Suppressor macrophage treated with lipopolysaccharide for 4 hours (primary cell): ENCODE measurements at places on chromosomes 2 and 18.

- no peak for DNase-seq
Measured at GRCh38 chr2:10522170-10522448, 74.0 kb upstream of the ODC1 start.

DNA sequence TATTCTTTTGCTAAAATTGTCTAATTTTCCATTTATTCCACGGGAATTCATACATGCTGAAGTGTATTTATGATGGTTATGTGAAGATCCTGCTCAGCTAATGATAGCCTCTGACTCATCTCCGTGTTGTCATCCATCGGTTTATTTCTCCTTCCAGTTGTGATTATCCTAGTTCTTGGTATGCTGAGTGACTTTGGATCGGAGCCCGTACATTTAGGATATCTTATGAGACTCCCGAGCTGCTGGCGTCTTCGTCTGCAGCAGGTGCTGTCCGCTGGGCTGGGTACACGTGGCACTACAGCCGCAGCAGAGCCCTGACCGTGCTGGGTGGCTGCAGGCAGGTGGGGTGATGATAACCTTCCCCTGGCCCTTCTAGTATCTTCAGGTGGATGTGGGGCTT, 40.1 kb upstream of the GALR1 start:
- DNase-seq, result peak; percentile 70

GRCh38 chr2:191333911-191334357, 88.7 kb downstream of the MYO1B start:
- no peak for DNase-seq

GRCh38 chr18:31294199-31294747, 23.7 kb upstream of the DSG1 start:
- DNase-seq, result no peak

DNA sequence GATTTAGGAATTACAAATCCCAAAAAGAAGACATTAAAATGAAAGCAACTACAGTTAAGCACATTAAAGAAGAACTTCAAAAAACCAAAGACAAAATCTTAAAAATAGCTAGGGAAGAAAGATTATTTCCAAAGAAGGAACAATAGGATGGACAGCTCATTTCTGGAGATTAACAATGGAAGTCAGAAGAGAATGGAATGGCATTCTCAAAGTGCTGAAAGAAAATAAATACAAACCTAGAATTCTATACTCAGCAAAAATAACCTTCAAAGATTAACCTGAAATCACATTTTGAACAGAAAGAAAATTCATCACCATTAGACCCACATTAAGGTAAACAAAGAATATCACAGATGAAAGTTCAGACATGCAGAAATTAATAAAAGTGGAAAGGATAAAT, 229.2 kb downstream of the HDAC4 start:
- DNase-seq, result no peak

DNA sequence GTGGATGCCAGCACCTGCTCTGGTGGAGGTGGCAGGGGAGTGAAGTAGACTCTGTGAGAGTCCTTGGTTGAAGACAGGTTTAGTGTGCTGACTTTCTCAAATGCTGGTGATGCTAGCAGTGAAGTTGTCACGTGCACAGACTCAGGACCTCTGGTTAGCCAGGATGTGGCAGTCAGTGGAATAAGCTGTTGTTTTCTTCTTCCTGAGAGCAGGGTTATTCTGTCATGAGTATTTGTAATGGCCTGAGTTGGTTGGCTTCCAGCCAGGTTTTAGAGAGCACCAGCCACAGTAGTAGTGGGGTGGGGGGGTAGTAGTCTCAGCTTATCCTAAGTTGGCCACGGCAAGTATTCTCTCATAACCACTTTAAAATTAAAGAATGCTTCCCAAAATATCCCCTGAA, 238.5 kb upstream of the FBXO11 start:
- no peak for DNase-seq

DNA sequence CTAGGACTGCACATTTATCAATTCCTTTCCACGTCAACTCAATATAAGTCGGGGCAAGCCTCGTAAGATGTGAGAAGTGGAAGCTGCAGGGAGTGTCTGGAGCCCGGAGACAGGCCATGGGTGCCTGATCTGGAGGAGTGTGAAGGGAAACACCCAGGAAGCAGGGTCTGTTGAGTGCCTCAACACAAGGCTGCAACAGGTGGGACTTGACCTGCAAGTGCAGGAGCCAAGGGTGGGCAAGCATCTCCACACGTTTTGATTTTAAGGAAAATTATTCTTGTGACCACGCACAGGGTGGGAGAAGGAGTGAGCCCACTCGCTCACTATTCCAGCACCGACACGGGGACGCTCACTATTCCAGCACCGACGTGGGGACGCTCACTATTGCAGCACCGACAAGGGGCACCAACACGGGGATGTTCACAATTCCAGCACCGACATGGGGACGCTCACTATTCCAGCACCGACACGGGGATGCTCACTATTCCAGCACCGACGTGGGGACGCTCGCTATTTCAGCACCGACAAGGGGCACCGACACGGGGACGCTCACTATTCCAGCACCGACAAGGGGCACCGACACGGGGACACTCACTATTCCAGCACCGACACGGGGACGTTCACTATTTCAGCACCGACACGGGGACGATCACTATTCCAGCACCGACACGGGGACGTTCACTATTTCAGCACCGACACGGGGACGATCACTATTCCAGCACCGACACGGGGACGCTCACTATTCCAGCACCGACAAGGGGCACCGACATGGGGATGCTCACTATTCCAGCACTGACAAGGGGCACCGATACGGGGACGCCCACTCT, 197.3 kb downstream of the EIPR1 start:
- DNase-seq, result no peak

DNA sequence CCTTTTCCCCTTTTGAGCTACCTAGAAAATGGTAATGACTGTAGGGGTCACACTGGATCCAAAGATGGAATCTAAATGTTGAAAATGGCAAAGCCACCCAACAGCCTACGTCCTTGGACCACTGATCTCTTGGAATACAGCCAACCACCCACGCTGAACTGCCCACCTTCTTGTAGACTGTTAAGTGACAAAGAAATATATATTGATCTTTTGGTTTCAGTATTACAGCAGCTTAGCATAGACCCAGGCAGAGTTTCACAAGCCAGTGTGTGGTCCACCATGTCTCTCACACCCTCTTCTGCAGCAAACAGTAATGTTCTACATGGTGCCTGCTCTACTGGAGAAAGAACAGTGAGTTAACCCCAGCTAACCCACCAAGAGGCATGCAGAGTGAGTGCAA, 20.2 kb downstream of the CACNB4 start:
- DNase-seq, result no peak

DNA sequence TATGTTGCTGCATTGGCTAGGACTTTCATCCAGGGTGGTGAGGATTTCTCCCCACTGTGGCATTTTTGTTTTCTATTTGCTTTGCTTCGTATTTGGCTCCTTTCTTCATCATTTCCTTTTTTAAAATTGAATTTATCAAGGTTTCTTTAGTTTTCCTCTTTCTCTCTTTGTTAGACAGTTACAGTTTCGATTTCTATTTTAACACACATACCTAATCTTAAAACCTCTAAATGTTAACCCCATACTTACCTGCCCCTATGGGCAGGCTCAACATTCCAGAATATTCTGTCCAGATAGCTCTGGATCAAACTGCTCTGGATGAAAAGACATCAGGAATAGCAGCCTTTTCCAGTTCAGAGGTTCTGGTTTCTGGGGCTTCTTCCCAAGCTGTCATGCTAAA, 49.2 kb downstream of the DIPK1C start:
- DNase-seq, result no peak

DNA sequence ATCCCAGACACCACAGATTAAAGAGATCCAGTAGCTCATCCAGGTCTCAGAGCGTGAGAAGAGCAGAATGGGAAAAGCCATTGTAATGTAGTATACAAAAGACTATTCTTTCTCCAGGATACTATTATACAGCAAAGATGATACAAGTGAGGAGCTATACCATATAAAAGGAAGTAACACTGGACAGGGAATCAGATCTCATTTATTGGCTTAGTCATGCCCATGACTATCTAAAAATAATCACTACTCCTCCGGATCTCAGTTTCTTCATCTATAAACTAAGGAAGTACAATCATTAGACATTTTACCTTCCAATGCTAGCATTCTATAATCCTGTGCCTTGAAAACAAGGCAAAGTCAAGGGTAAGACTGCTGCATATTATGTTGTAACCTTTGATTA, 19.4 kb downstream of the KRCC1 start:
- DNase-seq, result peak; percentile 44

DNA sequence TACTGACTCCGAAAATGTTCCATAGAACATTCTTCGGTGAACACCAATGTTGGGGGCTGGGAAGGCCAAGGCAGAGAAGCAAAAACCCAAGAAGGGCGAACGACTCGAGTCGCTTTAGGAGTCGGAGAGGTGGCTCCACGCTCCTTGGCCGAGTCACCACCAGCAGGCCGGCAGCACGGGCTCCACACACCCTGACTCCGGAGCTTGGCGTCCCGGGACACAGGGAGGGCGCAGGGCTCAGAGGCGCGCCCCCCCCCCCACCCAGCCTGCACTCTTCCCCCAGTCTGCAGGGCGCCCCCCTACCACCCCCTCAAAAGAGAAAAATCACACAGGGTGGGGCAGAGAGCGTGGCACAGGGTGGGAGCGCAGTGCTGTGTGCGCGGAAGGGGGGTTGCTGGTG, 7.5 kb upstream of the ADI1 start:
- DNase-seq, result no peak

- no peak for DNase-seq
Measured at GRCh38 chr2:227164763-227165291, 403 bp downstream of the COL4A3 start.

GRCh38 chr2:171347591-171348032, 86.2 kb downstream of the METTL8 start:
- no peak for DNase-seq
